EL (cell line): ENCODE measurements at places on chromosomes 5 and 9.
A peak's percentile ranks its signal among the peaks of the same experiment; 100 is the strongest.

- DNase-seq = no peak
These were observed 42.6 kb downstream of the MLLT3 start for GRCh38 chr9:20579524-20580314.

DNA sequence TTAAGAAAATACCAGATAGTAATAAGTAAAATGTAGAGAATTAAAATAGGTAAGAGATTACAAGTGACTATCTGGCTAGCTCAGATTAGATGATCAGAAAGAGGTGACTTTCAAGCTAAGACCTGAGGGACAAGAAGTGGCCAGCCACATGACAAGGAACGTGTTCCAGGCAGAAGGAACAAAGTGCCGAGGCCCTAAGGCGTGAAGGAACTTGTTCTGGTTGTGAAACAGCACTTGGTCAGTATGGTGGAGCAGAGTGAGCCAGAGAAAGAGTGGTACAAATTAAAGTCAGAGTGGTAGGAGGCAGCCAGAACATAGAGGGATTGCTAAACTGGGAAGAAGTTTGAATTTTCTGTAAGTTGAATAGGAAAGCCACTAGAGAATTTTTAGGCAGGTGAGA lies 73.6 kb downstream of the ADRB2 start:
- DNase-seq = no peak

- no peak for DNase-seq
These were observed 69.6 kb downstream of the UGCG start for GRCh38 chr9:111966124-111966723.

DNA sequence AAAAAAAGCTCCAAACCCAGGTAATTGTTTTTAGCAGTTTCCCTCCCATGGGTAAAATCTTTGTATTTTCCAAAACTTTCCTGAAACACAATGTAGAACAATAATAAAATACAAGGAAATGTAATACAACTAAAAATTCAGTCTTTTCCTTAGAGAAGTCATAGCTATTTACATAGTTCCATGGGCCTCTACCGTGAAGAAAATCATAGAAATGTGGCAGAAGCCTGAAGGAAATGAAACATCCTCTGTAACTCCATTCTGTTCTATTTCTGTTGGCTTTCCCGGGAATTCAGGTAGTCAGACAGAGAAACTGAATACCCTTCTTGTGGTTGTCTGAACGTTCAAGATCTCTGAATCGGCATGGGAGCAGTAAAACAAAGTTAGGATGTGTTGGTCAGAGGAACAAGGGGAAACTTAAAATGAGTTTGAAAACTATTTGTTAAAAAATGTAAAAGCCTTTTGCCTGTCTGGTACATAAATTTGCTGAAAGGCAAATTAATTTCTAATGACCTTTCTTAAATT lies 202.4 kb upstream of the ZNF608 start:
- DNase-seq = no peak

- no peak for DNase-seq
These were observed 79.7 kb downstream of the ELAVL2 start for GRCh38 chr9:23746317-23746716.

DNA sequence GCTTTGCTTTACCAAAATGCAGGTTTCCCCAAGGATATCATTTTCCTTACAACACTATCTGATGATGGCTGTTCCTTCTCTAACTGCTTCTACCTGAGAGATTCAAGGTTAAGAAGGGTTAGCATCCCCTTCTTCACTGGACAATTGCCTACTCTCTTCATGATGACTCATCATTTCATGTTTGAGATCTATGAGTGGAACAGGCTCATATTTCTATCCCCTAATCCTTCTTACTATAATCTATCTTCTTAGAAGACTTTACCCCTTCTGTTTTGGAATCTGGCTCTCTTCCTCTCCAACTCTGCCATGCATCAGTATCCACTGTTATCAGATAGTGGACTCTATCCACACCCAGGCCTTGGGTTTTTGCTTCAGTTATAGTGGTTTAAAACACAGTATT lies 54.3 kb downstream of the NR3C1 start:
- peak; percentile 14 for DNase-seq

DNA sequence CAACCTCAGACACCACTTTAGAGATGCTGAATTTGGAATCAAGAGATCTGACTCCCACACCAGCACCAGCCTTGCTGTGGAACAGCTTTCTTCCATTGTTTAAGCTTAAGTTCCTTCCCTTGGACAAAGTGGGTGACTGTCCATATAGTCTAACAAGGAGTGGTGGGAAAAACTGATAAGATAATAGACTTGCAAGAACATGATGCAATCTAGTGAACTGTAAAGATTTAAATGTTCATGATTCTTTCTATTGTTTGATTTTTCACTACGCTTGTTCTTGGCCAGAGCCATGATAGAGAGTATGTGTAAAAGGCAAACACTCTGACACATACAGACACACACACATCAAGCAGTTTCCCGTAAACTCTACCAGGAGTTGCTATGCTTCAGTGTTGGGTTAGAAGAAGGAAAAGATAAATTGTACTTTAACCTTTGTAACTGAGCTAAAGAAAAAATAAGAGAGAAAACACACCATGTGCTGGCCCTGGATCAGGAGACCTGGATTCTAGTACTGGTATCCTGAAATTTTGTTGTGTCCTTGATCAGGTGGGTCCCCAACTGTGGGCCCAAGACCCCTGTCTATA lies 94.3 kb downstream of the PAPPA start:
- no peak for DNase-seq

DNA sequence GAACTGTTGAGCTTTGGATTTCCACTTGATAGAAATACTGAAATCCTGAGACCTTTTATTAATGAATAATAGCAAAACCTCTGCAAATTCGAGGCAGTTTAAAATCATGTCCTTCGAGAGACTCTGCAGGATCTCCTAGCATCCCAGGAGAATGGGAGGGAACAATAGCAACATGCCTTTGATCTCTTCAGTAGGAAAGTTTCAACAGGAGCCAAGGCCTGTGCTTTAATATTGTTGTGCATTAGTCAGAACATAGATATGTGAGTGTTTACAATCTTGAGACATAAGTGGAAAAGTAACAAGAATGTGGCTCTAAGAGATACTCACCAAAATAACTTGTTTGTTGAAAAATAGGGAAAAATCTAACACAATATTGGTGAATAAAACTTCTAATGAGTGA lies 83.3 kb upstream of the LHFPL2 start:
- DNase-seq = peak; percentile 52

DNA sequence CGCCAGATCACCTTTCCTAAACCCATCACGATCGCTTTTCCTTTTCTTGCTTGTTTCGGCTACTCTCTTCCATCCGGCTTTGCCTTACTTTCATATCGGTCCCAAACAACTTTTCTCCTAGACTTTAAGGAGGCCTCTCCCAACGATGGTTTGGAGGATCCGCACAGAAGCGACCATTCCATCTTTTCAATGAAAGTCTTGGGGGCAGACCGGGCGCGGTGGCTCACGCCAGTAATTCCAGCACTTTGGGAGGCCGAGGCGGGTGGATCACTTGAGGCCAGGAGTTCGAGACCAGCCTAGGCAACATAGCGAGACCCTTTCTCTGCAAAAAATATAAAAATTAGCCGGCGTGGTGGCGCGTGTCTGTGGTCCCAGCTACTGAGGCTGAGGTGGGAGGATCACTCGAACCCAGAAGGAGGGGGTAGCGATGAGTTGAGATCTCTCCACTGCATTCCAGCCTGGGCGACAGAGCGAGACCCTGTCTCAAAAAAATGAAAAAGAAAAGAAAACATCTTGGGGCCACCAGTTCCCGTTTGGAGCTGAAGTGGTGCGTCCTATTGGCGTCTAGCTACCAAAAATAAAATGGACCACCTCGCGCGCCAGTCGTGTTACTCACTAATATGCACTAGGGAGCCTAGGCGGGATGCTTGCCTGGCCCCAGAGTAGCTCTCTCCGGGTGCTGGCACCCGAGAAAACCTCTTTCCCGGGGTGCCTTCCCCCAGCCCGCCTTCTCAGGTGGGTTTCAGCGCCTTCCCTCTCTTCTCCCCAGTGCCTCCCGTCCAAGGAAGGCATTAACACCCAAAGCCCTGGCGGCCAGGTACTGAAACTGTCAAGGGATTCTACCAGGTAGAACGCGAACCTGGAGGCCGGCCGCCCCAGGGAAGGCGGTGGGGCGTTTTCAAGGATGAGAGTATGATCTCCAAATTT lies 800 bp upstream of the AP3B1 start:
- peak; percentile 47 for DNase-seq

DNA sequence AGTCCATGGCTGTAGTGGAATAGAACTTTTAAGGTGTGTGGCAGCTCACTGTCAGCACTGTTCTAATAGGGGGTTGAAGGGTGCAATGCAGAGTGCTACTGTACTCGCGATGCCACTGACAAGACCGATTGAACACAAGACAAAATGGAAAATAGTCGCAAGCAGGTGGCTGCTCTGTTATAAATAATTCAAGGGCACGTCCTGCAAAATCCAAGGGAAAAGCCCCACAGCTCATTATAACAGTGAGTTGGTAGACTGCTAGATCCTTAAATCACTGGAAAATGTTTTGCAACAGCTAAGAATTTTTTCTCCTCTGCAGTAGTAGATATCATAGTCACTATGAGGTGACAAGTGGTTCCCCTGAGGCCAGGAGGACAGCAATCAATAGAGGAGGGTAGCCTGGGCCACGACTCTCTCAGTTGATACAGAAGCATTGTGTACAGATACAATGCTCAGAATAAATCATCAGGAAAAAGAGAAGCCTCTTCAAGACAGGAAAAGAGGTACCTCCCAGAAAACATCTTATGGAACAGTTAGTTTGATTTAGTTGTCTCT lies 926.3 kb downstream of the TLE4 start:
- DNase-seq = no peak

DNA sequence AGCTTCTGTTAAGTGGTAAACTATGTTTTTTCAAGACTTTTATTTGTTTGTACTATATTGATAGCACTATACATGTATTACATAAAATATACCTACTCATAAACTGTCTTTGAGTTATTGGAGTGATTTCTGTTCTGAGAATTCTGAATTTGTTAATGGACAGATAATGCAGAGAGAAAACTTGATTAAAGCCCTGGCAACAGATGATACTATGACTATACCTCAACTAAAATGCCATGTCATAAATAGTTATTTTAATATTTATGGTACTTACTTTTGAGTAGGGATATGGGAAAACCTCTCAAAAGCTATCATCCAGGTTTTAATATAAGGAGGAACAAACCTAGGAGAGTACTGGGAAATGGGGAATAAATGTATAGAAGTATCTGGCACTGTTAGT lies 947.2 kb upstream of the ARRDC3 start:
- DNase-seq = no peak

DNA sequence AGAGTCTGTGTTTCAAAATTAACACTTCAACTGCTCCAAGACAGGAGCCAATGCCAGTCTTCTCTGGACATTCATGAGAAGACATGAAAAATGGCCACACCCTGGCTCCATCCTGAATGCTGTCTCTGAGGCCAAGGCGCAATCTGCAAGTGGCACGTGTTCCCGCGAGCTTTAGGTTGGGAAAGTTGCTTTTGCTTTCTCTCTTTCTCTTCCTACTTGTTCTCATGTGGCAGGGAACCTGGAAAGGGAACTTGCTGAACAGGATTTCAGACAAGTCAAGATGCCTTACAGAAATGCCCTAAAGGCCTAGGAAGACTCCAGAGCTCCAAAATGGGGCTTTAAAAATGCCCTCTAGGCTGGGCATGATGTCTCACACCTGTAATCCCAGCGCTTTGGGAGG lies 91.9 kb upstream of the OTULINL start:
- no peak for DNase-seq

DNA sequence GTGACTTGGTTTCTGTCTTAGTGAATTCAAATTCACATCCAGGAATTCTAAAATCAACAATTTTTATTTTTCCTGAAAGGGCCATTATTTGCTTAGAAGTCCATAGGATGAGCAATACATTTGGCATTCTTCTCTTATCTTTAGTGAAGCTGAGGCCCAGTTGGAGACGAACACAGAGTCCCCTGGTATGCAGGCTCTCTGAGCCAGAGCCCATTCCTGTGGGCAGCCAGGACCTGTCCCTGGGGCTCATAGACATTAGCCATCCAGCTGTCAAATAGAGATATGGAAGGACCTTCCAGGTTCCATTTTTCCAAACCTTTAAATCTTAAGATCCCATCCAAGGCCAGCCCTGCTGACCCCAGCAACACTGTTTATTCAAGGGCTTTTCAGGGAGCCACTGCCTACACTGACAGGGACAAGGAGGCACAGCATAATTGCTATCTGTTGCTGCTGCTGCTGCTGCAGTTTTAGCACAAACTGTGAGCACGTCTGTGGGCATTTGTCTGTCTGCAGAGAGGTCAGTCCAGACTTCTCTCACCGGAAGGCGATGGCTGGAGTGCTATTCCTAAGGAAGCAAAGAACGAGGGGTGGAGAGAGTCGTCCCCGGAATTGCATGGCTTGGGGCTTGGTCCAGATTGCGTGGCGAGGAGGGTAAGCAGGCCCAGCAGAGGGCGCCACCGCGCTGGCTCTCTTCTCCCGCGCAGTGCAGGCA lies 639.0 kb downstream of the CCDC171 start:
- peak; percentile 95 for DNase-seq

- no peak for DNase-seq
These were observed 7.6 kb upstream of the PPP1R26 start for GRCh38 chr9:135471791-135472640.

DNA sequence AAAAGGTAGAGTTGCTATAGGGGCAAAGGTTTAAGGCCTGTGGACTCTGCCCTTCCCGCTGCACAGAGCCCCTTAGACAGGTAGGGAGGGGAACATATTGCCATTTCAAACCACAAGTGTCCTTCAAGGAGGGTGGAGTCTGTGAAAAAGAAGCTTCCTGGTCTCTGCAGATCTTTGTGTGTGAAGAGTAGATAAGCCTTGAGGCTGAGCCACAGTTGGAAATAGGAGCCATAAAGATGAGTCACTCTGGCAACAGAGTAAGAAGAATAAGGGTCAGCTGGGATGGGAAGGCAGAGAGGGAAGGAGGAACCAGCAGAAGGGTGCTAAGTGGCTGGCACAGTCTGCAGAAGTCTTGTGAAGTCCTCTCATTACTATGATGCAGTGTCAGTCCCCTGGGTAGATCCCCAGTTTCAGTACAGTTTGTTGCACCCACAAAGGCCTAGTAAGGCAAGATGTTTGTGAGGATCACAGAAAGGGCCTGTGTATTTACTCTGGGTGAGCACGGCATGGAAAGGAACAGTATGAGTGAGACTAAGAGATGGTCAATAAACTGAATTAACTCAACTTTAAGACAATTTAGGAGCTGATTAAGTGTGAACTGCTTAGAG lies 18.1 kb downstream of the GRXCR2 start:
- peak; percentile 86 for DNase-seq

GRCh38 chr9:98943682-98944056 lies at the start of gene COL15A1:
Gene COL15A1, plus strand, starts transcription at chr9:98943907. Its CDS starts 155 bp downstream, at chr9:98944062.
- DNase-seq = peak; percentile 23

- no peak for DNase-seq
These were observed 8.4 kb downstream of the ECM2 start for GRCh38 chr9:92527291-92527828.
